ENCODE measurements at places on chromosomes 2 and 18. TPM values are rescaled to one million over a fixed set of nuclear protein-coding genes. Genes with fewer than 3 reads are reported as not detected.

DNA sequence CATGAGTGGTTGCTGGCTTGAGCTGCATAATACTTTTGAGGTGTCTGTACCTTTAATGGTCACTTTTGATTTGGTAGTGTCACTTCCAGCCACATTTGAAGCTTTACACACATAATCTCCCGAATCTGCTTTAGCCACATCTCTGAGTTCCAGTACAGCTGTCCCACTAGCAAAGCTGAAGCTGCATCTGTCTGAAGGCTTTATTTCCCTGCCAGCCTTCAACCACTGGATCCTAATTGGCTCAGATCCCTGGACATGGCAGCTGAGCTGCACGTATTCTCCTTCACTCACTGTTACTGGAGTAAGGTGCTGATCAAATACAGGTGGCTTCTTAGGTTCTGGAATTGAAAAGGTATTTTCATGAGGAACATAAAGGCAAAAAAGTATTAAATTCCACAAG, 99.7 kb downstream of the TTN start:
- no peak for DNase-seq
- no peak overlapping the region for H3K27ac ChIP-seq
- no peaks in the 10 kb centered on the region for H3K36me3 ChIP-seq
- H3K27me3 ChIP-seq, result no peaks in the 10 kb centered on the region
- H3K4me3 ChIP-seq, result no peak overlapping the region

- no peak overlapping the region for H3K27ac ChIP-seq
- no peaks in the 10 kb centered on the region for H3K36me3 ChIP-seq
- no peak for DNase-seq
- H3K4me1 ChIP-seq, result no peaks in the 10 kb centered on the region
- no peaks in the 10 kb centered on the region for H3K27me3 ChIP-seq
These were observed 109.2 kb upstream of the MAP2 start for GRCh38 chr2:209314653-209315052.

GRCh38 chr2:240856151-240856980, 12.3 kb upstream of the AGXT start:
- H3K36me3 ChIP-seq, result no peaks in the 10 kb centered on the region
- H3K27ac ChIP-seq, result no peak overlapping the region
- no peak overlapping the region for H3K4me3 ChIP-seq

DNA sequence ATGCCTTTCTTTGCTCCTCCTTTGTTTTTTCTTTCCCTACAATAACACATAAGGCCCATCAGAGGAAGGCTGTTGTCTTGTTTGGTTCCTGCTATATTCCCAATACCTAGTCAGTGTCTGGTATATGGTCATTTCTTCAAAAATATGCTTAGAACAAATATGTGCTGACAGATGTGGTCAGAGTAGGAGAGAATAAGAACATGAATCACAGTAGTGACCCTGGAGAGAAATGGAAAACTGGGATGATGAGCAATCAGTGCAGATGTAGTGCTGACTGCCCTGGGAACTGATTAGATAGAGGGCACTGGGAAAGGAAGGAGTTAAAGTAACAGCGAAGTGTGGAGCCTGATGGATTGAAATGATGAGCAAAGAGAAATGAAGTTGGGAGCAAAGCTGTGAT, 189.4 kb upstream of the LHCGR start:
- no peak overlapping the region for H3K4me3 ChIP-seq
- no peaks in the 10 kb centered on the region for H3K36me3 ChIP-seq
- DNase-seq, result no peak

DNA sequence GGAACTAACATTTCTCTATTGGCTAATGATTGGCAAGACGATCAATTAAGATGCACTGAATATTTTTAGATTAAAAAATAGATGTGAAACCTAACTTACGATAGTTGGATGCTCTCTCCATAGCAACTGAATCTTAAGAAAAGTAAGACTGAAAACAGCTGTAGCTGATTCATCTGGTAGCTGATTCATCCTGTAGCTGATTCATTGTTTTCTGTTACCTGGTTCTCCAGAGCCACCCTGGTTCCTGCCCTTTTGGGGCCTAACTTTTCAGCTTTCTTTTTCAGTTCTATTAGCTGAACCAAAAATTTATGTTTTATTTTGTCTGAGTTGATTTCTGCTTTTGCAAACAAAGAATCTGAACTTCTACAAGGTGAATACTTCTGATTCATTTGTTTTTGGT, 22.7 kb upstream of the SPR start:
- no peaks in the 10 kb centered on the region for H3K36me3 ChIP-seq
- no peaks in the 10 kb centered on the region for H3K4me1 ChIP-seq
- peaks cover 2% of the 10 kb centered on the region for H3K27me3 ChIP-seq
- DNase-seq, result no peak
- H3K27ac ChIP-seq, result no peak overlapping the region

DNA sequence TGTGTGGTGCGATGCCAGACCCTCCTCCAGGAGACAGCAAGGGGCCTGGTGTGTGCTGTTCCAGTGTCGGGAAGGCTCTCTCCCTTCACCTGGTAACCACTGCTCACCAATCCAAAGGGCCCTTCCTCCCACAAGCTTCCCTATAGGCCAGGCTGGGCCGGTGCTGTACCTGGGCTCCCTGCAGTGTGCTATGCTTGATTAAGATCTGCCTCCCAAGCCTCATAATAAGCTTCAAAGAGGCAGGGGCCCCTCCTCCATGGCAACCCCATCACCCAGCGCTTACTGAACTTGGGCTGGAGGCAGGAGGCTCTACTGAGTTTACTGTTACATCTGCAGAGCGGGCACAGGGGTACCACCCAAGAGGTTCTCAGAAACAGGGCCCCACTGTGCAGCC, 4.5 kb upstream of the MAL start:
- no peak for DNase-seq
- no peak overlapping the region for H3K4me3 ChIP-seq
- no peak overlapping the region for H3K27ac ChIP-seq
- H3K27me3 ChIP-seq, result no peaks in the 10 kb centered on the region
- no peaks in the 10 kb centered on the region for H3K36me3 ChIP-seq
- H3K4me1 ChIP-seq, result no peaks in the 10 kb centered on the region

GRCh38 chr2:190916829-190917228, 36.2 kb downstream of the GLS start:
- H3K27me3 ChIP-seq, result no peaks in the 10 kb centered on the region
- H3K27ac ChIP-seq, result no peak overlapping the region
- no peaks in the 10 kb centered on the region for H3K36me3 ChIP-seq
- H3K4me3 ChIP-seq, result no peak overlapping the region

DNA sequence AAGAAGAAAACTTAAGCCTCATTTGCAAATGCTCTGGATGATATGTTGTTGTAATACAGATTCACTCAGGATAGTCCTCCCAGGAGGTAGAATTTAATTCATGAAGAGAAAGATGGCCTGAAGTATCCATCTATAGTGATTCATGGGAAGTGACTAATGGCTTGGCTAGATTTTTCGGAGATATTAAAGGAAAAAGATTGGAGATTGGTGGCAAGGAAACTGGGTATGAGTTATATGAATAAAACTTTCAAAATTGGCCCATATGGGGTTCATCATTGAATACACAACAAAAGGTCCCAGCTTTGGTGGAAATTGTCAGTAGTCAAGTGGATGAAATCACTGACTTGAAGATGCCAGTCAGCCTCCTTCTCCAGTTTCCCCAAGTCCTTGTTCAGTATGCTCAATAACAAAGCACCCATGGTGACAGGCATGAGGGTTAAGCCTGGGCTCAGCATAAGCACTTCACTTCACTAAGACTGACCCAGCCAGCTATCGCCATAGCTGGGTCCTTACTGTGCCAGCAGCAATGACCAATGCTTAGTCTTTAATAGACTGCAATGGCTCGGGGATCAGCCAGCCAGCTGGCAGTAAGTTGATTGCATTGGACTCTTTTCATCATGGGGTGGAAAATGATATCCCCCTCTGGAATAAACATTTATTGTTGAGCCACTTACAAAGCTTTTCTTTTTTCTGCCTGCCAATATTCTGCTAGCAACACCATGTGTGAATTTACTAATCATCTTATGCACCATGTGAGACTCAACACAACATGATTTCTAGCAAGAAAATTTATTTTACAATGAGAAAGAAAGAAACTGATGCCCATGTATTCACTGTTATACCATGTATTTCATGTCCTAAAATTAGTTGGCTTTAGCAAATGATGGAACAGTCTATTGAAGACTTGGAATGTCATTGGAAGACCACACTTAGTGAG, 176.6 kb upstream of the TACR1 start:
- H3K27ac ChIP-seq, result no peak overlapping the region
- DNase-seq, result no peak
- H3K4me3 ChIP-seq, result no peak overlapping the region
- H3K4me1 ChIP-seq, result no peaks in the 10 kb centered on the region
- no peaks in the 10 kb centered on the region for H3K27me3 ChIP-seq

DNA sequence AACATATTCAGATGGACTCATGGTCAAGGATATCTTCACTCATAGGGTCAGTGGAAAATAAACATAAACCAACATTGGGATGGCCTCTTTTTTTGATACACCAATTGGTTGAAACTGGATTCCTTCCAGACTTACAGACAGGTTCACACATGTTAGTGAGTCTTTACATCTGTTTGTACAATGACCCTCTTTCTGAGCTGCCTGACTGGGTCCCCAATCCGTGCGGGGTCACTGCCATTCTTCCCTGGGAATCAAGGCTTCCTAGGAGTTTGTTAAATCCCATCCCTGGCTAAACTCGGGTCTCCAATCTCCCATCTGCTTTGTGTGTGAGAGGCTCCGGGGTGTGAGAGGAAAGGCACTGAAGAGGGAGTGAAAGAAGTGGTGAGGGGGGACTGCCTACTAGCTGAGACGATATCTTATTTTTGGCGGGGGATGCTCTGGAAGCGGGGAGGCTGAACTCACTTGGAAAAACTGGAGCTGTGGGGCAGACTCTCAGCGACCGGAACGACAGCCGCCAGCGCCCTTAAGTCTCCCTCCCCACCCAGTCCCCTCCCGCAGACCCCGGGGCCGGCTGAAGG, 487 bp downstream of the STARD6 start:
- H3K27ac ChIP-seq, result no peak overlapping the region
- no peak for DNase-seq
- no peaks in the 10 kb centered on the region for H3K4me1 ChIP-seq
- peak overlapping the region; percentile 67 for H3K4me3 ChIP-seq
- no peaks in the 10 kb centered on the region for H3K36me3 ChIP-seq

GRCh38 chr18:5585653-5586052, 41.9 kb upstream of the EPB41L3 start:
- no peaks in the 10 kb centered on the region for H3K36me3 ChIP-seq
- no peak for DNase-seq
- H3K27ac ChIP-seq, result no peak overlapping the region

DNA sequence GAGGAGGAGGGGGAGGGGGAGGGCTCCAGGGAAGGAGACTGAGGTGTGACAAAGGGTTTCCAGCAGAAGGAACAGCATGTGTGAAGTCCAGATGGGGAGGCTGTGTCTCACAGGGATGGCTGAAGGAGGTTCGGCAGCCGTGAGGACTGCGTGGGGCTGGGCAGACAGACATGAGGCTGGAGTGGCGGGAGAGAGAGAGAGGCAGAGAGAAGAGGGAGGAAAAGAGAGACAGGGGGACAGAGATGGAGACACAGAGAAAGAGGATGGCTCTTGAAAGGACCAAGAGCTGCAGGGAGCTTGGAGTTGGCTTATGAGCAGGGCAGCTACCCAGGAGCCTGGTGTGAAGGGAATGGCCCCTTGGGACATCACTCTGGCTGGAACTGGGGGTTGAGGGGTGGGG, 138.9 kb upstream of the ASB18 start:
- H3K27ac ChIP-seq, result no peak overlapping the region
- H3K36me3 ChIP-seq, result no peaks in the 10 kb centered on the region
- DNase-seq, result no peak
- H3K4me1 ChIP-seq, result no peaks in the 10 kb centered on the region
- no peaks in the 10 kb centered on the region for H3K27me3 ChIP-seq

GRCh38 chr2:7719876-7720275, 802.7 kb downstream of the RNF144A start:
- no peaks in the 10 kb centered on the region for H3K27me3 ChIP-seq
- no peak overlapping the region for H3K4me3 ChIP-seq
- H3K36me3 ChIP-seq, result no peaks in the 10 kb centered on the region
- no peak overlapping the region for H3K27ac ChIP-seq

GRCh38 chr2:116411211-116411610, 1403.3 kb upstream of the DDX18 start:
- H3K36me3 ChIP-seq, result no peaks in the 10 kb centered on the region
- no peaks in the 10 kb centered on the region for H3K27me3 ChIP-seq

- no peak for DNase-seq
- H3K36me3 ChIP-seq, result no peaks in the 10 kb centered on the region
- no peak overlapping the region for H3K27ac ChIP-seq
- no peaks in the 10 kb centered on the region for H3K4me1 ChIP-seq
These were observed 47.9 kb downstream of the FER1L5 start for GRCh38 chr2:96690306-96691021.

DNA sequence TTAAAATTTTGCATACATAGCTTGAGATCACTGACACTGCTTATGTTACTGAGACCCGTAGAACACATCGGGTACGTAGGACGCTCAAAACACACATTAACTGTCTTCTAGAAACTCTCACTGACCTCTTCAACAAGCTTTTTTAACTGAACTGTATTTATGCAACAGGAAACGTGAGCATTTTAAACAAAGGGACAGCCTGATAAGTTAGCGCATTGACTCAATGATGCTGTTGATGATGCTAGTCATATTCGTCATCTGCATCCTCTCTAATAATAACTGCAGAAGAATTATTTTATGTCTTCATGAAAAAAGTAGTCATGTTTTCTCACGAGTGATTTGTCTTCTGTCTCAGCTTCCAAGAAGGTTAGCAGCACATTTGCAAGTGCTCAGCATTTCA, 824.0 kb downstream of the DCDC2C start:
- no peak overlapping the region for H3K4me3 ChIP-seq
- H3K36me3 ChIP-seq, result no peaks in the 10 kb centered on the region
- no peak overlapping the region for H3K27ac ChIP-seq
- H3K4me1 ChIP-seq, result no peaks in the 10 kb centered on the region

DNA sequence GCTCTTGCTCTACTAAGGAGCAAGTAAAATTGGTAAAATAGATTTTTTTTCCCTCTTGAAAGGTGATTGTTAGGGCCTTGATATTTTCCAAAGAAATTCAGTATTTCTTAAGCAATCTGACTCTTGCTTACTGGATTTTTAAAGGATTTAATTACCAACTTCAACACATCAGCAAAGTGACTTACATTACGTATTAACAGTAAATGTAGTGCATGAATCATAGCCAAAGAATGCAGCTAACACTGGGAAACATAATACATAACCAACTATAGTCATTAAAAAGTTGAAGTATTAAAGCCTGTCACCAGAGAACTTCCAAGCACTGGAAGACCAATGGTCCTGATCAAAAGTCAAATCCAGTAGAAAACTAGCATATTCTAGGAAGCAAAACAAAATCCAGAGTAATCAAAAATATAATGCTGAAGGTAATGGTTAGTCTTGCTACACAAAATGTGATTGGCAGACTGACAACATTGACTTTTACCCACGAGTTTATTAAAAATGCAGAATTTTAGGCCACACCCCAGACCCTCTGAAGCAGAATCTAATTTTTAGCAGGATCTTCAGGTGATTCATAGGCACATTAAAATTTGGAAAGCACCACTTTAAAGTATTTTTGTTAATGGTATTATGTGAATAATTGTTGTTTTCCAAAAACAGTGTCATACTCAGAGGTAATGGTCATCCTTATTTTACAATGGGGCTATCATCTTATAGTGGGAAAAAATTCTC, 31.8 kb upstream of the CAVIN2 start:
- no peak overlapping the region for H3K4me3 ChIP-seq
- no peaks in the 10 kb centered on the region for H3K36me3 ChIP-seq
- no peak for DNase-seq
- H3K4me1 ChIP-seq, result no peaks in the 10 kb centered on the region
- no peak overlapping the region for H3K27ac ChIP-seq

Gene CPLX4
- not detected for total RNA-seq

Gene TMEM169
- total RNA-seq, result 0.32 TPM

Gene NEURL3
- 0.33 TPM for total RNA-seq

Gene NCKAP5
- total RNA-seq, result 2.4 TPM

Gene TGFA
- total RNA-seq, result 2.0 TPM

Gene ST6GAL2
- total RNA-seq, result 49.1 TPM

Gene REG3A
- total RNA-seq, result 4.1 TPM

Gene PJVK
- total RNA-seq, result 2.2 TPM

Gene CXCR1
- total RNA-seq, result 3.5 TPM

Gene PTPRN
- not detected for total RNA-seq

Gene PRADC1
- 12.4 TPM for total RNA-seq

Data from aorta (tissue), 5 donors.